ENCODE measurements at places on chromosomes 16 and 17.

DNA sequence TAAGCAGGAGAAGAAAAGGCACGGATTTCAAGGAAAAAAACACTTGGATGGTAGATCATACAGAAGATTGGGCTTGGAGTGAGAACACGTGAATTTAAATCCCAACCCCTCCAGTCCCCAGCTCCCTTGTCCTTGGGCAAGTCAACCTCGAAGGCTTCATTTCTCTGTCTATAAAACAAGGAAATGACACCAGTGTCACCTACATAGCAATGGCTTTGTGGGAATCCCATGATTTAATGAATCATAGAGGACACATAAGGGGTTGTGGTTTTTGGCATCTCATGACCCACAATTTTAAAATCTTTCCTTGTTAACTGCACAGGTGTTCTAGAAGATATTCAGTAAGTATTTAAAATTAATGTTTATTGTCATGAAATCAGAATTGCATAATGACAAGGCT is 8.2 kb upstream of the CCL2 start:
- DNase-seq = no peak

DNA sequence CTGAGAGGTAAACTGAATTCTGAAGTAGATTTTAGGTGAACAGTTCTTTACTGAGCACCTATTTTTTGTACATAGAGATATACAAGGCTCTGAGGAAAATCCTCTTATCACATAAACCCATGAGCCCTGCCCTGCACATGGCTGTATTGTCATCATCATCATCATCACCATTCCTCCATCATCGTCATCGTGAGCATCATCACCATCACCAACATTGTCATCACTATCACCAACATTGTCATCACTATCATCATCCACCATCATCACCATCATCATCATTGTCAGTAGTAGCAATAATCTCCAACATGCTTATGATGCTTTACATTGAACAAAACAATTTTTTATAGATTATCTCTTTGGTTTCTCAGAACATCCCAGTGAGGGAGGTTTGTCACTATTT is 20.7 kb downstream of the ASIC2 start:
- DNase-seq = no peak

- no peak for DNase-seq
Observed at GRCh38 chr17:49387498-49388289, 25.6 kb upstream of the ZNF652 start.

DNA sequence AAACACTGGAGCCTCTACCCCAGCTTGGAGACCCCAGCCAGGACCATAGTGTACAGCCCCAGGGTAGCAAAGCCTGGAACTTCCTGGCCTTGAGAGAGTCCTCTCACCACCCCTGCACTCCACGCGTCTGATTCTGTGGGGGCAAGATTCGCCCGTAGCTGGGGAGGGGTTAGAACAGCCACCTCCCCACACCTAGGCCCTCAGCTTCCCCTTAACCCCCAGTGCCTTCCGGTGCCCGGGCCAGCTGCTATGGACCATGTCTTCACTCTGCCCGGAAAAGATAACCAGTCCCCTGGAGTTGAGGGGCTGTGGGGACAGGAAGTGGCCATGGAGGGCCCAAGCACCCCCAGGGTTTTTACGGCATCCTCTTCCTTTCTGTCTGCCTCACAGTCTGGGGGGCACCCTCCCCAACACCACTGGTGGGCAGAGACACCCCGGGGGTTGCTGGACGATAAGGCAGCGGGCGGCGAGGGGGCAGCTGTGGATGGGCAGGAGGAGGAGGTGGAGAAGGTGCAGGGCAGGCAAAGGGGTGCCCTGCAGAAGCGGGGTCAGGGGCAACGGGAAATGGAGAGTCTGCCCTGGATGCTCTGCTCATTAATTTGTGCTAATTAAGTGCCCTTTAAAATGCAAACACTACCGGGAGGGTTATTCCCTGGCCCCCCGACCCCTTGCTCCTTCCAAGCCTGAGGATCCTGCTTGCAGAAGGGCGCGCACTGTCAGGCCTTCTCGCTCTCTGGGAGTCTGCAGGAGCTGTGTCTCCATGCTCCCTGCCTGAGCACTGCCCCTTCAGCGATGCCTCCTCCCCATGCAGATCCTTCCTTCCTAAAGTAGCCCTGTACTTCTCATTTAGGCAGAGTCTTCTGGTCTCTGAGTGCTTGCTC is 2.4 kb downstream of the PRSS27 start:
- no peak for DNase-seq

GRCh38 chr16:2981899-2982250 is 1.6 kb upstream of the PKMYT1 start:
- DNase-seq = no peak

GRCh38 chr17:17018021-17018441 is 24.2 kb upstream of the MPRIP start:
- DNase-seq = no peak

DNA sequence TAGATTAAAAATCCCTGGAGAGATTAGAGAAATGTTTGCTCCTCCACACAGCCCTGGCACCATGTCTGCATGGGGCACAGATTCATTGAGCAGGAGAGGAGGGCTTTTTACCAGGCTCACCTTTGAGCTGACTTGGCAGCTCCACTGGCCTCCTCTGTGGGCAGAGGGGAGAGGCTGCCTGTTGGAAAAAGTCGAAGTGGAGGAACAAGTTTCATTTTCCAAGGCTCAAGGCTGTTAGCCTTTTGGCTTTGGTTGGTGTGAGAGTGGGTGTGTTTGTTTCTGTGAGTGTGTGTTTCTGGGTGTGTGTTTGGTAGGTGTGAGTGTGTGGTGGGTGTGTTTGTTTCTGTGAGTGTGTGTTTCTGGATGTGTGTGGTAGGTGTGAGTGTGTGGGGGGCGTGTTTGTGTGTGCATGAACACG is 5.6 kb downstream of the TMEM238L start:
- no peak for DNase-seq

DNA sequence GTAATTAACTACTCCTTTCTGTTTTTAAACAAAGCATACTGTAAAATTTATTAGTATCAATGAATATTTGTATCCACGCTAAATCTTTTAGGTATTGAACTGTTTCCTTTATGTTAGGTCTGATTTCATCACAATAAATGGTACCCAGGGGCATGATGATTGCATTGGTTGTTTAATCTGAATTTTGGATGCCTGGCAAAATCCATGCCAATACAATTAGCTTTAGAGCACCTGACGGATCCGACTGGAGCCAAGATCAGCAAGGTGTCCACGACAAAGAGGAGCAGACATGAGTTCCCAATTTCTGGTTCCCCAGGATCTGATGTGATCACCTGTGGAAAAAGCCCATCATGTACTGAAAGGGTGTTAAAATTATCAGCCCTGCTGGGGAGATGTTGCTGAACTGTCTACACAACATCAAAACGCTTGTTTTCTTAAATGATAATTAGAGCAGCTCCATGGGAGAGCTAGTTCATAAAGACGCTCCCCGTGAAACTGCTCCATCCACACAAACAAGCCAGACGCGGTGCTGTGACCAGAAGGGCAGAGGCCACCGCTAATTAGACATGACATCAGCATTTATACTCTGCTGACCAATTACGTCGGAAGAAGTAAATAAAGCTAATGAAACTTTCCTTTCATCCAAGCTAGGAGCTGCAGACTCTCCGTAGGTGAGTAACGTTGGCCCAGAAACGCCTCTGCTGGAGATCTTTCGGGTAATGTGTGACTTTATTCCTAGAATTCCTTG is 151.7 kb downstream of the CPPED1 start:
- DNase-seq = peak; percentile 75

DNA sequence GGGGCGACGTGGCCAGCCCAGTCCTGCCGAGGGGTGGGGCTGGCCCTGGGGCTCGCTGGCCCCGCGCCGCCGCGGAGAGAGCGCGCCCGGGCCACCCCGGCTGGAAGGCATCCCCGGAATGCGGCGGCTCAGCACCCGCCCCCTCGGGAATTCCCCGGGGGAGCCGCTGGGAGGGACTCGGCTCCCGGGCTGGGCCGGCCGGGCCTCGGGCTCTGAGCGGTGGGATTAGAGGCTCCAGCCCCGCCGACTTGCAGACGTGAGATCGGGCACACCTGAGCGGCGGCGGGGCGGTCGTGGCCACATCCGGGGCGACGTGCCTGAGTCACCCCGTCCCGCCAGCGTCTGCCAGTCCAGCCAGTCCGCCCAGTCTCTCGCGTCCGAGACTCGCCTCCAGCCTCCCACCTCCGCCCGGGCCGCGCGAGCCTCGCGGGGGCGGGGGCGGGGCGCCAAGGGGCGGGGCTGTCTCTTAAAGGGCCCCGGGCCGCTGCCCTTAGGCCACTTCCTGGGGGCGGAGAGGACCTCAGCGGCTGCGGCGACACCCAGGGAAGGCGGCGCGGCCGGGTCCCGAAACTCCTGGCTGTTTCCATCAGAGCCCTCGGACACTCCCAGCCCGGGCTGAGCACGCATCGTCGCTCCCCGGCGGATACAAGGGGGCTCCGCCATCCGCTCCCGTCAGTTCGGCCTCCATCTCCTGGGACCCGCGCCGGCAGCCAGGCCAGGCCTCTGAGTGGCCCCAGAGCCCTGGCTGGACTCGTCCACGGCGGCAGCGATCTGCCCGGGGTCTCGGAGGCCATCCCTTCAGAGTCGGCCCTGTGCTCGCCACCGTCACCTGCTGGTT is at the start of gene KCTD11:
TSS of gene KCTD11 (plus strand) at position 498 of the 838 bp plus-strand sequence.
- peak; percentile 5 for DNase-seq

GRCh38 chr17:4607773-4608187 is 23.5 kb downstream of the SMTNL2 start:
- no peak for DNase-seq

DNA sequence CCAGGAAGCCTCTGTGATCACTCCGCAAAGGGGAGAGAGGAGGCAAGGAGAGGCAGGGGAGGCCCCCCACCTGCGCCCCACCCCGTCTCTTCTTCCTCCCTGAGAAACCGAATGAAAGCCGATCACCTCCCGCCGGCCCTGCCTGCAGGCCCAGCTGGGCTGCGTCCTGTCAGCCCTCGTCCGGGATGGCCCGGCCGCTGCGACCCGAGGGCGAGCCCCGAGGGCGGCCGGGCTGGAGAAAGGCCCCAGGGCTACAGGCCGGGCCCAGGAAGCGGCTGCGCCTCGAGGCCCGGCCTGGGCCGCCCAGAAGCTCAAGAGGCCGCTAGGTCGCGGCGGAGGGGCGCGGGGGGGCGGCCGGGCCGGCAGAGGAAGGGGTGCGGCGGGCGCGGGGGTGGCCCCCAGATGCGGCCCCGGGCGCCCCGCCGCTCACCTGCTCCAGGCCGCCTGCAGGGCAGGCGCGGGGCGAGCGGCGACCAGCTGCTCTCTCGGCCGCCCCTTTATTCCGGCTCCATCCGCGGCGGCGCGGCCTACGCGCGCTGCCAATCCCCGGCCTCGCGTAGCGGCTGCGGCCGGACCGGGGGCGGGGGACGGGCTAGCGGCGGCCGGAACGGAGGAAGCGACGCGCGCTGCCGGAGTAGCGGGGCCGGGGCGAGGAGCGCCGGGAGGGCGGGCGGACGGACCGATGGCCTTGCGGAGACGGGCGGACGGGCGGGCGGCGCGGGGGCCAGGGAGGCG is at the start of gene ZNF319:
TSS of gene ZNF319 (minus strand) at position 702 of the 735 bp plus-strand sequence. CDS start 2,407 bp downstream, outside the sequence.
- DNase-seq = no peak

DNA sequence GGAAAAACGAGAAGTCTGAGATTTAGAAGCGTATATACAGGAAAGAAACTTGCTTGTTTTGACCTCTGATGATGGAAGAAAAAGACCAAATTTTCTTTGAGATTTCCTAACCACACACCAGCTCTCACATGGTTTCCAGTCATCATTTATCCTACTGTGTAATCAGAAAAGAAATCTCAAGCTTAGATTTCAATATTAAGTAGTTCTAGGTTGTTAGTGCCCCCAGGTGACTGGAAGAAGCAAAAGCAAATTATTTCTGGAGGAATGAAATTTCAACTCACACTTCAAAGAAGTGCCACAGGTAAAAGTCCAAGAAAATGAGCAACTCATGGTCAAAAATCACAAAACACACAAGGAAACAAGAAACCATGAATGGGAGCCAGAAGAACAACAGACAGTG is 51.8 kb upstream of the KDM6B start:
- no peak for DNase-seq
